Activated CD8-positive, alpha-beta memory T cell treated with anti-CD3 and anti-CD28 coated beads, Interleukin-2, amount 50 U/mL, for 4 hours (primary cell): ENCODE measurements at places on chromosomes 5 and 9.

GRCh38 chr5:141519605-141520565 is 31.0 kb downstream of the PCDHGC5 start:
- DNase-seq, result no peak

GRCh38 chr5:178304761-178305645 is 72.4 kb upstream of the PHYKPL start:
- DNase-seq, result no peak

DNA sequence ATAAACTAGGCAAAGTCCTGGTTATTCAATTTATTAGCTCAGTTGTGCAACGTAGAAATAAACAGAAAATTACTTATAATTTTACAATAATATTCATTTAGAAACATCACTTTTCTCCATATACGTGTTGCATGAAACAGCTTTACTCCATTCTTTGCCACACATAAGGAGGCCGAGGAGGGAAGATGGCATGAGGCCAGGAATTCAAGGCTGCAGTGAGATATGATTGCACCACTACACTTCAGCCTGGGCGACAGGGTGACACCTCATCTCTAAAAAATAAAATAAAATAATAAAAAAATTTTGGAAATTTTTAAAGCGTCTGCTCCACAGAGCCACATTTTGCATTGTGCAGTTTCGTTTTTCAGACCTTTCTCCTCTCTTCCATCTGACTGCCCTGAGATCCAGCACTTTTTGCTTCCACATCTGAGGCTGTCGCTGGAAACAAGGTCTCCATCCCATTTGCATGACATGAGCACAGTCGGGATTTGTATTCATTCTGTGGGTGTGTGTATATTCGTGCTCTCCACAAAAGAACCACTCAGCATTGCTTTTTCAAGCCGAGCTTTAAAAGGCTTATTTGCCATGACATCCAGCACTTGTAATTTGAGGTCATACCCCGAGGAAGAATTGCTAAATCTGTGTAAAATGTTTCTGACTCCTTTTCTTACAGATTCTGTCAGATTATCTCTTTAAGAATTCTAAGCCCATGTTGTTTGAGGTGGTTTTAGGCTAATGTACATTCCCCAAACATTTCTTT is 98.6 kb upstream of the MSX2 start:
- no peak for DNase-seq

DNA sequence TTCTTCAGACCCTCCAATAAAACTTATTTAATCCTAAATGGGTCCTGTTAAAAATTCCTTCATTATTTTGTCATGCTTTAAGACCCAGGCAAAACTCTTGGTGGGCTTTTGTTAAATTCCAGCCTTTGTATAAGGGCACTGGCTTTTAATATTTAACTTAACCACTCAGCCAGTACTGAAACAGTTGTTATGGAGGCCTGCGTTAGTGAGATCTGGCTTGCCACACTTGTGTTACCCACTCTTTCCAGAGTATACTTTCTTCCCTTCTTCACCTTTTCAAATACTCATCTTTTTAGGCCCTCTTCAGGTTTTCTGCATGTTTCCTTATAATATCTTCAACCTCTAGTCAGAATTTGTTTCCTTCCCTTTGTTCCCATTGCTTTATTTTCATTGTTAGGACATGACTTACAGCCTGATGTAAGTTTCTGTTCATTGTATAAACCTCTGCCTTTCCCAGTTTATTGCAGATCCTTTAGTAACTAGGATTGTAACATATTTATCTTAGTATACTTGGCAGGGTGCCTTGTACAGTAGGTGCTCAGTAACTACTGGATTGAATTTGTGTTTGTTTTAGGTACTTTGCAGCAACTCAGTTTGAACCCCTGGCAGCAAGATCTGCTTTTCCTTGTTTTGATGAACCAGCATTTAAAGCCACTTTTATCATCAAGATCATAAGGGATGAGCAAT is 48.8 kb downstream of the LNPEP start:
- no peak for DNase-seq

DNA sequence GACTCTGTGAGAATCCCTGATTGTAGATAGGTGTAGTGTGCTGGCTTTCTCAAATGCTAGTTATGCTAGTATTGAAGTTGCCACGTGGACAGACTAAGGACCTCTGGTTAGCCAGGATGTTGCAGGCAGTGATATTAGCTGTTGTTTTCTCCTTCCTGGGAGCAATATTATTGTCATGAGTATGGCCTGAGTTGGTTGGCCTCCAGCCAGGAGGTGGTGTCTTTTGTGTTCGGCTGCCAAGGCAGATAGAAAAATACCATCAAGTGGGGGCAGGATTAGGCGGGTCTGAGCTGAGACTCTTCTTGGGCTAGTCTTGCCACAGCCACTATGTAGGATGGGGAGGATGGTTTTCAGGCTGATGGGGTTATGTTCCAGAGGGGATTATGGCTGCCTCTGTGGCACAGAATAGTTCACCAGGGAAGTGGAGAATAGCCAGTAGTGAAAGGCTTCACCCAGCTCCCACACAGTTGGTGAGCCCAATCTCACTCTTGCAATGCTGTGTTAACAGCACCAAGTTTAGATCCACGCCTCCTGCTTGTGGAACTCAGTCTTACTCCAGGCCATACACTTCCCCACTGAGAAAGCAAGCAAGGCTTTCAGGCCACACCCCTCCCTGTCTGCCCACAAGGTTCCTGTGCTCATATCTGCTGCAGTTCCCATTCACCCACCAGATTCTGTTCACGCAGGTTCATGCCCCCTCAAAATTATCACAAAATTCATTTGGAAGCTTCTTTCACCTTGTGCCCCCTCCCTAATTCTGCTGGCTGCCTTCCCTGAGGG is 31.2 kb downstream of the GHR start:
- no peak for DNase-seq

GRCh38 chr9:130938652-130939404 is at the start of gene FIBCD1:
FIBCD1 (minus strand) TSS chr9:130939247; CDS start chr9:130938607, 640 bp downstream.
- DNase-seq, result no peak
